ENCODE measurements at places on chromosomes 16 and 17.
A peak's percentile ranks its signal among the peaks of the same experiment; 100 is the strongest.

GRCh38 chr17:49471769-49472168 is 23.3 kb upstream of the NGFR start:
- peak; percentile 81 for DNase-seq

GRCh38 chr17:74579900-74580299 is 12.2 kb downstream of the CD300LD start:
- no peak for DNase-seq

- no peak for DNase-seq
Observed at GRCh38 chr17:48545022-48545375, at the start of gene HOXB2. Gene HOXB2, minus strand, starts transcription at chr17:48545109. Its CDS starts 198 bp downstream, at chr17:48544911.

DNA sequence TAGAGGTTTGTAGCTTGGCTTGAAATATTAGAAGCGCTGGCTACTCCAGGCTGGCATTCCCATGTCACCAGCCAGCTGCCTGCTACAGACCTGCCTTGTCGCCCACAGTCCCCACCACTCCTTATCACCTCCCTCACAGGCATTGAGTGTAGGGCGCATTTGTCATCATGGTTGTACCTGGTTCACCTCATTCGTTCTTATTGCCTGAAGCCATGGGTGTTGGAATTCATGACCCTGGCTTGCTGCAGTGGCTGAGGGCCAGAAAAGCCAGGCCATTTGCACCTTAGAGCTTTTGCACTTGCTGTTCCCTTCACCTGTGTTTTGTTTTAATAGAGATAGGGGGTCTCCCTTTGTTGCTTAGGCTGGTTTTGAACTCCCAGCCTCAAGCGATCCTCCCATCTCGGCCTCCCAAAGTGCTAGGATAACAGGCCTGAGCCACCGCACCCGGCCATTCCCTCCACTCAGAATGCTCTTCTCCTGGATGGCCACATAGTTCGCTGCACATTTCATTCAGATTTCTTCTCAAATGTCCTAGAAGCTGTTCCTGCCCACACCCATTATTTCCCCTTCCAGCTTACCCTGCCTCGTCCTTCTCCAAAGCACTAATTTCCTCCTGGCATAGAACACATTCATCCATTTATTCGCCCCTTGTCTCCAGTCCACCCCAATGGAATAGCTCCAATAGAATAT is 97.6 kb downstream of the C16orf78 start:
- no peak for DNase-seq

- no peak for DNase-seq
Observed at GRCh38 chr16:22360963-22361659, 13.3 kb downstream of the CDR2 start.

DNA sequence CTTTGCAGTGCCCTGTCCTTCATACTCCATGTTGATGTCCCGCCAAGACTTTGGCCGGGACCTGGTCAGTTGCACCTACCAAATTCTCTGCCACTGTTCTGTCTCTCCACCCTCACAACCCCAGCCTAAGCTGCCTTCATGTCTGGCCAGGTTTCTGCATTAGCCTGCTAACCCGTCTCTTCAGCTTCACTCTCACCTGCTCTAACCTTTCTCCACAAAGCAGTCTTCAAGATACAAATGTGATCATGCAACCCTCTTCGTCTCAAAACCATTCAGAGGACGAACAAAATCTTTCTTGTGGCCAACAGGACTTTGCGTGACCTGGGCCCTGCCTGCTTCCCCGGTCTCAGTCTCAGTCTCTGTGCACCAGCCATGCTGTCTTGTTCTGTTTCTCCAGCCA is 148.2 kb downstream of the WSCD1 start:
- DNase-seq: no peak

DNA sequence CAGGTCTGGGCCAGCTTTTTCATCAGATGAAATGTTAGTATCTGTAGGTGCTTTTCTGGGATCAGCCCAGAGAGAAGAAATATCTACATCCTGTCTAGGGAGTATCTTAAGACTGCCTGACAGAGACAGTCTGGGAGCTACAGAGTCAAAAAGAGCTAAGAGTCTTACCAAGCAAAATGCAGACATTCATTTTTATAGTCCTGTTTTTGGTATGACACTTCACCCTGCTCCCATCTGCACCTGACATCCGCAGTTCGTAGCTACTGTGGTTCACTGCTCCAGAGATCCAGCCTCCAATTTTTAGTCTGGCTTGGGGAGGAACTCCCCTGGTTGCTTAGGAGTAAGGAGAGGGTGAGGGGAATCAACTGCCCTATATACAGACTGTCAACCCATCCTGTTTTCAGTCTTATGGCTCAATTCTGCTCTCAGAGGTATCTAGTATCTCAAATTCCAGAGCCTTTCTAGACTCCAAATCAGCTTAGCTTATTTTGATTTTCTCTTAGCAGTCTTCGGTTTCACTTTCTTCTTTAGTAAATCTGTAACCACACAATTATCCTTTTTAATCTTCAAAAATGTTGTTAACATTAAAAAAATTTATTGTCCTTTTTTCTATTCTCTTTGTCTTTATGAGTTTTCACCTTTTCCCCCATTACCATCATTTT is 97.8 kb downstream of the TMEM100 start:
- DNase-seq: no peak

Measured in NCI-H524 treated with DMSO at 0.1 percent for 48 hours (cell line).